Retinal pigment epithelial cell (primary cell): ENCODE measurements at places on chromosomes 1 and 21.

- DNase-seq, result no peak
These were observed 41.4 kb downstream of the ACOT7 start for GRCh38 chr1:6352138-6352563.

DNA sequence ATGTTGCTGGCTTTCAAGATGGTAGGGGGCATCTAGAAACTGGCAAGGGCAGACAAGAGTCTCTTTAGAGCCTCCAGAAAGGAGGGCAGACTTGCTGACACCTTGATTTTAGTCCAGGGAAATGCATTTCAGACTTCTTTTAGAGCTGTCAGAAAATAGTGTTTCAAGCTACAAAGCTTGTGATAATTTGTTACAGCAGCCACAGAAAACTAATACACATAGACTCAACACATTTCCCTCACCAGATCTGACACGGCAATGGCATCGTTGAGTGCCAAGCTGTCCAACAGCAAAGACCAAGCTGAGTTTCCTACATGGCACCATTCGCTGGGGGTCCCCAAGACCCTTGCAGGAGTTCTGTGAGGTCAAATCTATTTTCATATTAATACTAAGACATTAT is 62.0 kb downstream of the SLC9A1 start:
- DNase-seq, result no peak

- no peak for DNase-seq
These were observed 294.9 kb upstream of the DEPDC1 start for GRCh38 chr1:68791800-68792199.

GRCh38 chr1:13593511-13594131 is 10.0 kb downstream of the PDPN start:
- DNase-seq, result no peak

GRCh38 chr1:156146020-156146768 is 7.2 kb upstream of the SEMA4A start:
- peak; percentile 93 for DNase-seq

DNA sequence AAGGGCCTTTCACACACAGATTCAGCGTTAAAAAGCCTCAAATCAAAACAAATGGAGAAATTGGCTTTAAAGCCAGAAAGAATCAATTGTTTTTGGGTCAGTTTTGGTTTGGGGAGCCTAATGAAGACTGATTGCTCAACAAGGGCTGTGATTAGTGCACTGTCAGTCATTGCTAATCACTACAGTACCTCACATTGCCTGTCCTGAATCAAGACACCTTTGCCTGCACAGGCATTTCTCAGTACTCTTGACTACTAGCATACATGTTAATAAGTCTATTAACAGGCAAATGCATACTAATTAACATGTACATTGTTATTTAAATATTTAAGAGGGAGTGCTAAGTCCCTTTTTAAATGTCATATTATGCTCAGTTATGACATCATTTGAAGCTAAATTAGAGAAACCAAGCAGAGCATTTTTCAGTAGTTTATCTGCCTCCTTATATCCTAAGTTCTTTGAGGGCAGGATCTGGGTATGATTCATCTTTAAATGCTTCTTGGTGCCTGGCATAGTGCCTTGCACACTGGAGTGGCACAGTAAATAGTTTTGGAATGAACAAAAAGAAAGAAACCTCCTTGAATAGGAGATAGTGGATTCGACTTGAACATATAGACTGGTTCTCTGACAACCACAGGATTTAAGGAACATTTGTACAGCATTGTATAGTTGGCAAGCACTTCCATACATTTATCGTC is 25.8 kb upstream of the CCN1 start:
- DNase-seq, result no peak

- no peak for DNase-seq
These were observed 18.9 kb downstream of the SLC16A1 start for GRCh38 chr1:112937070-112937469.

DNA sequence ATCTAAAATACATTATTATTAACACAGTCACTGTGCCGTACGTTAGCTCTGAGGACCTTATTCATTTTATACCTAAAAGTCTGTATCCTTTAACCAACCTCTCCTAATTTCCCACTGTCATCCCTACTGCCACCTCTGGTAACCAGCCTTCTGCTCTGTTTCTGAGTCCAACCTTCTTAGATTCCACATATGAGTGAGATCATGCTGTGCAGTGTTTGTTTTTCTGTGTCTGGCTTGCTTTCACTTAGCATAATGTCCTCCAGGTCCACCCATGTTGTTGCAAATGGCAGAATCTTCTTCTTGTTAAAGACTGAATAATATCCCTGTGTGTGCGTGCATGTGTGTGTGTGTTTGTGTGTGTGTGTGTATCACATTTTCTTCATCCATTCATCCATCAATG is 64.2 kb downstream of the ETS2 start:
- DNase-seq, result no peak

DNA sequence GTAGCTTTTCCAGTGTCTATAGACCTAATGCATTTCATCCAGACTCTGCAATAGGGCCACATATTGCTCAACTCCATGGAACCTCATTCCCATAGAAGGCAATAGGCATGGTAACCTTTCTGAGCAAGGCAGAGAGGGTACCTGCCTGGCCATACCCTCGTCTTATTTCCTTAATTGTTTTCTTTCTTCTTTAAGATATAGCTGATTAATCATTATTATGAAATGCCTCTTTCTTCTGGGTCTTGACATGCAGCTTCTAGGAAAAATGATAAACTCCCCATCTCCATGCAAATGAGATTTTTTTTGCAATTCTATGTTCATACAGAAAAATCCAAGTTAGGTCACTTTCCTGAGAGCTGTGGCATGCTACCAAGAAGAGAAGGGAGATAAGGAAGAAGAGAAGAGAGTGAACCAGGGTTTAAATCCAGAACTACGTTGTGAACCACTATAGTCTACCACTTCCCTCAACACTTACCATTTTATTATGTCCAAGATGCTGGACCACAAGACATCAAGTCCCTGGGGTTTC is 33.0 kb upstream of the IL20 start:
- DNase-seq, result no peak

- no peak for DNase-seq
These were observed 19.2 kb upstream of the VASH2 start for GRCh38 chr1:212930986-212931678.

GRCh38 chr1:8091691-8092090 is 65.6 kb upstream of the ERRFI1 start:
- DNase-seq, result no peak

DNA sequence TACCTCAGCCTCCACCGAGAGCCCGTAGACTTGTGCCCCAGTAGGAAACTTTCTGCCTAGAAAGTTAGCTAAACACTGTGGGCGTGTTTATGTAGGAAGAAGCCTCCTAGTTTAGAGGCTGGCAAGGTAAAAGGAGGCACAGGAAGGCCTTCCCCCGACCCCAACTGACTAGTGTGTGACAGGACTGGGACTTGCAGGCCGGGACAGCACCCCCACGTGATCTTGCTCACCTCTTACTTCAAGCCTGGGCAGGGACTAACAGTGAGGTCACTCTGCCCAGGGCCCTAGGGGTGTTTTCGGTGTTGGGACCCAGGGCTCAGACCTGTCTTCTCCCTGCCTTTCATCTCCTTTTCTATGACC is 392 bp upstream of the TAGLN2 start:
- no peak for DNase-seq

DNA sequence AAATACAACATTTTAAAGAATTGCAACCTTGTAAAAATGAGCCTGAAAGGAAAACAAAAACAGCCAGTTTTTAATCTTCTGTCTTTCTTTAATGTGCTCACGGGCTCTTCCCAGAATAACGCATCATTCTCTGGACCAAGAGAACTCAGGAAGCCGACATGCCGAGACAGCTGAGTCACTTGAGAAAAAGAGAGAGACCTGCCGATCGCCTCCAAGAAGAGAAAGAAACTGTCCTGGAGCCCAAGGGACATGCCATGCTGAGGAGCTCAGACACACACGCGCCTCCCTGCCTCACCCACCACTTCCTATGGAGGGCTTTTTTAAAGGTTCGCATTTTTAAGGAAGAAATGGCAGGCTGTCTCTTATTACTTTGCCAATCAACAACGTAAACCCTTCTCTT is 176.4 kb downstream of the ZNF281 start:
- no peak for DNase-seq

GRCh38 chr1:11067716-11068599 is 8.1 kb upstream of the SRM start:
- DNase-seq, result no peak
